ENCODE measurements at places on chromosomes 7 and 10.

DNA sequence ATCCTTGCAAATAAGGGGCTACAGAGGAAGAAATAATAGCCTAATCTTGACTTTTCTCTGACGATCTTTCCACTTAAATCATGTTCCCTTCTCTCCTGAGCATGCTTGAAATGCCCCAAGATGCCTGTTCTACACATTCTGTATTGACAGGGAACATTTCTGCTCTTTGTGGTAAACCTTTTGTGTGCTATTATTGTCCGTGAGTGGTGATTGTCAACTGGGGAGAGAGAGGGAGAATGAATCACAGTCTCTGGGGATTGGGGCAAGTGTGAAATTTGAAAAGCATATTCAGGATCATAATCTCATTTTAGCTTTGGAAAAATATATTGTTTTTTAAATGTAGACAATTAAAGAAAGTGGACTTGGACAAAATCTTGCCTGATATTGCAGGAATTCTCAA lies 20.6 kb downstream of the UBTD1 start:
- DNase-seq = no peak

DNA sequence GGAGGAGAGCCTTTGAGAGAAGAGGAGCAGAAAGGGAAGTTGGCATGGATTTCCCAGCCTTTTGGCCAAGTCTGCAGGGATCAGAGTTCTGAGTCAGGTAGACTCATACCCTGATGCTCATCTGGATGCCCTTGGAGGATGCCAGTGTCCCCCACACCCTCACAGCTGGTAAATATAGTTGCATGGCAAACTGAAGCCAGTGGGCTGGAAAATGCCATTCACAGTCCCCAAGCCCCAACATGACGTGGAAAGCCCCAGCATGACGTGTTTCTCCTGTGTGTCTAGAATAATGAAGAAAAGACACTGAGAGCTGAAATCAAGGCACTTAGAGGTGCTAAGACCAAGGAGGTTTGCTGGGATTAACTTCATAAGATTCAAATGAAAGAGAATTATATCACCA lies 24.8 kb upstream of the APBB1IP start:
- DNase-seq = no peak

GRCh38 chr7:104859754-104860426 lies 154.1 kb upstream of the KMT2E start:
- no peak for DNase-seq

DNA sequence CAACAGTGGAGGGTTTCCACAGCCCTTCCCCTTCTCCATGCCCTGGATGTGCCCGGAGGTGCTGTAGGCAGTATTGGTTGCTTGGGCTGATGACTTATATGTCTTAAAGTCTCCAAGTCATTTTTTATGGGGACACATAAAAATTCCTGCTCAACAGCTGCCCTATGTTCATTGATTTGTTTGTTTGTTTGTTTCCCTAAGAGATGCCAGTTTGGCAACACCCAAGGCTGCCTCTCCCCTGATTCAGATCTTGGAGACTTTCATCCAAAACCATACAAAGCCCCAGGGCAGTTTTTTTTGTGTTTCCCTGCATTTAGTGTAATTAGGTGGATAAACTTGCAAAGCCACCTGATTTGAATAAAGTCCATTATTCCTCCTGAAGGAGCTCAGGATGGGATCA lies 115.3 kb downstream of the PLPP4 start:
- no peak for DNase-seq

GRCh38 chr10:21528236-21529031 lies 3.0 kb upstream of the SKIDA1 start:
- DNase-seq = no peak

Data from right forelimb (tissue), 1 donor.